ENCODE measurements at places on chromosomes 2 and 18.
A peak's percentile ranks its signal among the peaks of the same experiment; 100 is the strongest.

- H3K36me3 ChIP-seq: no peaks in the 10 kb centered on the region
- H3K4me1 ChIP-seq: peaks cover 12% of the 10 kb centered on the region
- peaks cover 55% of the 10 kb centered on the region for H3K27me3 ChIP-seq
- no peak overlapping the region for H3K4me3 ChIP-seq
Measured at GRCh38 chr2:120483355-120483754, 137.4 kb downstream of the INHBB start.

GRCh38 chr18:49486134-49486533 lies 900 bp downstream of the C18orf32 start:
- H3K36me3 ChIP-seq: peaks cover 52% of the 10 kb centered on the region
- peak overlapping the region; percentile 94 for H3K4me3 ChIP-seq
- no peak for DNase-seq
- H3K27ac ChIP-seq: peak overlapping the region; percentile 94

- H3K4me3 ChIP-seq: no peak overlapping the region
- H3K4me1 ChIP-seq: peaks cover 44% of the 10 kb centered on the region
- H3K27ac ChIP-seq: no peak overlapping the region
- DNase-seq: no peak
Measured at GRCh38 chr18:37533647-37534584, 31.7 kb downstream of the CELF4 start.

GRCh38 chr2:211204456-211204855 lies 648.1 kb downstream of the CPS1 start:
- H3K4me1 ChIP-seq: no peaks in the 10 kb centered on the region
- no peak overlapping the region for H3K4me3 ChIP-seq
- H3K36me3 ChIP-seq: no peaks in the 10 kb centered on the region
- no peak overlapping the region for H3K27ac ChIP-seq
- peaks cover 2% of the 10 kb centered on the region for H3K27me3 ChIP-seq
- no peak for DNase-seq

- H3K4me3 ChIP-seq: no peak overlapping the region
- no peaks in the 10 kb centered on the region for H3K4me1 ChIP-seq
- peaks cover 4% of the 10 kb centered on the region for H3K27me3 ChIP-seq
- no peak overlapping the region for H3K27ac ChIP-seq
Measured at GRCh38 chr18:28725876-28726275, 548.9 kb upstream of the CDH2 start.

DNA sequence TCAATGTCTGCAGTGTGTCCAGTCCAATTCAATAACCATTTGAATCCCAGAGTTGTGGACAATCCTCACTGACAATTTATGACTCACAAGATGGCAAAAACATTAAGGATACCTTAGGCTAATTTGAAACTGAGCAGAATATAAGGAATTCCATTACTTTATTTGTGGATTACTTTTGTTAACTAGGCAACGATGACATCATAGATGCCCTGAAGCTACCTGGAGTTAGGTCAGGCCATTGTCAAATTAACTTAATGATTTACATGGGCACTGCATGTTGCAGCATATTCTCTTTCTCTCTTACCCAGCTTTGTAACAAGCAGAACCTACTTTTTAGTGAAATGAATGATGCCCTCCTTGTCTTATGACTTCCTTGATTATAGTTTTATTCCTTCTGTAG lies 100.0 kb upstream of the CDCA7 start:
- H3K27me3 ChIP-seq: no peaks in the 10 kb centered on the region
- no peak for DNase-seq
- H3K27ac ChIP-seq: no peak overlapping the region

DNA sequence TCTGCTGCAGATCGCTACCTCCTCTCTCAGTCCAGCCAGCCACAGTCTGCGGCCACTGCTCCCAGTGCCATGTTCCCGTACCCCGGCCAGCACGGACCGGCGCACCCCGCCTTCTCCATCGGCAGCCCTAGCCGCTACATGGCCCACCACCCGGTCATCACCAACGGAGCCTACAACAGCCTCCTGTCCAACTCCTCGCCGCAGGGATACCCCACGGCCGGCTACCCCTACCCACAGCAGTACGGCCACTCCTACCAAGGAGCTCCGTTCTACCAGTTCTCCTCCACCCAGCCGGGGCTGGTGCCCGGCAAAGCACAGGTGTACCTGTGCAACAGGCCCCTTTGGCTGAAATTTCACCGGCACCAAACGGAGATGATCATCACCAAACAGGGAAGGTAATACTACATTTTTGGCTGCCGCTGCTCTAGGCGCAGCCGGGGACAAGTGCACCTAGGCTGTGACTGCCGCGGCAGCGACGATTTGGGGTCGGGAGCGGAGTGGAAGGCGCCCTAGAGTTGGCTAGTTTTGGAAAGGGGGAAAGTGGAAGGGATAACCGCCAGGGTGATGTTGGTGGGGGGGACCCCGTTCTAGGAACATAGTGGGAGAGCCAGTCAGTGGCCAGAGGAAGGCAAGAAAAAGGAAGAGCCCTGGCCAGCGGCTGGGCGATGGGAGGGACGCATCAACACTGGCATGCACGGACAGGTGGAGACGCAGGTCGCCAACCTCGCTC lies 776 bp downstream of the TBR1 start:
- H3K4me1 ChIP-seq: peaks cover 38% of the 10 kb centered on the region
- H3K36me3 ChIP-seq: peaks cover 4% of the 10 kb centered on the region
- no peak overlapping the region for H3K27ac ChIP-seq

DNA sequence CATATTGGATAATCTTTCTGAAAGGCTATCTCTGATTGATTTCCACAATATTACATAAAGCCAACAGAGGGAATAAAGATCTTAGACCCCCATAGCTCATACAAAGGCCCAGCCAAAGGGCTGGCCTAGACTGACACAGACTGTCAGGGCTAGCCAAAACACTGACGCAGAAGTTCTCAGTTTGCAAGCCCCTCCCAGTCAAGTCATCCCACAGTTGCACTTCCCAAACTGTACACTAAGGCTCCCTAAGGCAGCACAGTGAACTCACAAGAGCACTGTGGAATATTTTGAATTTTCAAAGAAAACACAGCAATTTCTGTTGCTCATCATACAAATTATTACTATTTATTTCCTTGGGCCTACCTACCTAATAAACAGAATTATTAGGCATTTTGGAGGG lies 244.9 kb downstream of the SP3 start:
- no peak for DNase-seq
- H3K27me3 ChIP-seq: peaks cover 9% of the 10 kb centered on the region
- H3K36me3 ChIP-seq: no peaks in the 10 kb centered on the region
- H3K27ac ChIP-seq: no peak overlapping the region
- H3K4me3 ChIP-seq: no peak overlapping the region
- no peaks in the 10 kb centered on the region for H3K4me1 ChIP-seq

DNA sequence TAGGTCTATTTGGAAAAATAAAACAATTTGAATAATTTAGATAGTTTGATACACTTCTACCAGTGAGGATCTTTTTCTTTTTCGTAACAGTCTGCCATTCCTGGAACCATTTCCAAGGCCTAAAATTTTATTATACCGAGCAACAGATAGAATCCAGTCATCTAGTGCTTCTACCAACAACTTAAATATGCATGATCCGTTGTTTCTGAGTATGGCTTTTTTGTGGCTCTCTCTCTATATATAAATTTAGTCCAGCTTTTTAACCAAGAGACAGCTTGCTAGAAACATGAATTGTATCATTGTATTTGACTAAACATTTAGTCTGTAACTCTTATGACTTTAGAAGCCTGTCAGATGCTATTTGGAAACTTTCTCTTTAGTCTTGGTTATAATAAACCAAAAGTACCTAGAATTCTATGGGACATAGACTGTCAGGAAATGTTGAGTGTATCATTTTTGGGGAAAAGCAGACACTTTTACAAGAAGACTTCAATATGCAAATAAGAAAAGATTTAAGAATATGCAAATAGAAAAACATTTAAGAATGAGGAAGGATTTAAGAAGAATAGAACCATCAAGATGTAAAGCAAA lies 161.4 kb downstream of the ZEB2 start:
- H3K27me3 ChIP-seq: peaks cover 4% of the 10 kb centered on the region
- DNase-seq: no peak
- peaks cover 5% of the 10 kb centered on the region for H3K36me3 ChIP-seq
- no peak overlapping the region for H3K4me3 ChIP-seq

- H3K27ac ChIP-seq: no peak overlapping the region
- no peak for DNase-seq
- H3K4me1 ChIP-seq: peaks cover 32% of the 10 kb centered on the region
- H3K27me3 ChIP-seq: peaks cover 16% of the 10 kb centered on the region
- no peak overlapping the region for H3K4me3 ChIP-seq
- H3K36me3 ChIP-seq: no peaks in the 10 kb centered on the region
Measured at GRCh38 chr2:237259201-237259600, 154.8 kb downstream of the COL6A3 start.

GRCh38 chr2:191746346-191747169 lies 68.6 kb downstream of the NABP1 start:
- no peak for DNase-seq
- no peaks in the 10 kb centered on the region for H3K27me3 ChIP-seq
- peaks cover 5% of the 10 kb centered on the region for H3K36me3 ChIP-seq
- H3K4me3 ChIP-seq: no peak overlapping the region

- H3K36me3 ChIP-seq: no peaks in the 10 kb centered on the region
- no peak overlapping the region for H3K27ac ChIP-seq
- H3K4me3 ChIP-seq: no peak overlapping the region
- no peak for DNase-seq
- H3K27me3 ChIP-seq: peaks cover 37% of the 10 kb centered on the region
- H3K4me1 ChIP-seq: peaks cover 6% of the 10 kb centered on the region
Measured at GRCh38 chr18:13627639-13628038, 98.7 kb downstream of the FAM210A start.

GRCh38 chr2:130821867-130822266 lies 14.8 kb upstream of the ARHGEF4 start:
- H3K27me3 ChIP-seq: peaks cover 4% of the 10 kb centered on the region
- H3K36me3 ChIP-seq: no peaks in the 10 kb centered on the region
- H3K4me1 ChIP-seq: peaks cover 56% of the 10 kb centered on the region
- DNase-seq: no peak
- H3K4me3 ChIP-seq: no peak overlapping the region
- H3K27ac ChIP-seq: peak overlapping the region; percentile 59

- no peaks in the 10 kb centered on the region for H3K4me1 ChIP-seq
- H3K27me3 ChIP-seq: no peaks in the 10 kb centered on the region
- DNase-seq: no peak
Measured at GRCh38 chr2:82636402-82637020, 1822.6 kb downstream of the SUCLG1 start.

All from nephron progenitor cell (in vitro differentiated cells).